ENCODE measurements at places on chromosomes 5 and 9.

GRCh38 chr5:1323803-1324173, 21.1 kb downstream of the CLPTM1L start:
- no peak for DNase-seq

- no peak for DNase-seq
These were observed 39.1 kb upstream of the FLT4 start for GRCh38 chr5:180688330-180689070.

DNA sequence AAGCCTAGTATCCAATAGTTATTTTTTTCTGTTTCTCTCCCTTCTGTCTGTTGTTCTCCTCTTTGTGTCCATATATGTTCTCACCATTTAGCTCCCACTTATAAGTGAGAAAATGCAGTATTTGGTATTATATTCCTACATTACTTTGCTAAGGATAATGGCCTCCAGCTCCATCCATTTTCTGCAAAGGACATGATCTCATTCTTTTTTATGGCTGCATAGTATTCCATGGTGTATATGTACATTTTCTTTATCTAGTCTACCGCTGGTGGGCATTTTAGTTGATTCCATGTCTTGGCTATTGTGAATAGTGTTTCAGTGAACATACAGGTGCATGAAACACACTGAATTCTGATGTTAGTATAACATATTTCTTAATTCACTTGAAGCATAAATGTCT, 348.9 kb upstream of the TRPC7 start:
- DNase-seq: no peak

DNA sequence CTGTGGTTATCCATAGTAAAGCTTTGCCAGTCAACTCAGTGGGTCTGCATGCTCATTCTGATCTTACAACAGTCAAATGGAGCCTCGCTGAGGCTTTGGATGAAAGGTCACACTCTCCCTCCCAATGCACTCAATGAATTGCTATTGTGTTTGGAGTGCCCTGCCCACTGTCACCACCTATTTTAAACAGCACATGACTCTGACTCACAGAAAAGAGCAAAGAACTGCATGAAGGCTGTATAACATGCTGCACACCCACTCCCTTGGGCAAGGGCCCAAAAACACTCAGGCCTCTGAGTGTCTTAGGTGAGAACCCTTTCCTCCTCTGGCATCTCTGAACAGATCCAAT, 118.7 kb upstream of the CCDC112 start:
- DNase-seq: peak; percentile 23

GRCh38 chr5:116856271-116856670, 281.6 kb upstream of the SEMA6A start:
- DNase-seq: no peak

DNA sequence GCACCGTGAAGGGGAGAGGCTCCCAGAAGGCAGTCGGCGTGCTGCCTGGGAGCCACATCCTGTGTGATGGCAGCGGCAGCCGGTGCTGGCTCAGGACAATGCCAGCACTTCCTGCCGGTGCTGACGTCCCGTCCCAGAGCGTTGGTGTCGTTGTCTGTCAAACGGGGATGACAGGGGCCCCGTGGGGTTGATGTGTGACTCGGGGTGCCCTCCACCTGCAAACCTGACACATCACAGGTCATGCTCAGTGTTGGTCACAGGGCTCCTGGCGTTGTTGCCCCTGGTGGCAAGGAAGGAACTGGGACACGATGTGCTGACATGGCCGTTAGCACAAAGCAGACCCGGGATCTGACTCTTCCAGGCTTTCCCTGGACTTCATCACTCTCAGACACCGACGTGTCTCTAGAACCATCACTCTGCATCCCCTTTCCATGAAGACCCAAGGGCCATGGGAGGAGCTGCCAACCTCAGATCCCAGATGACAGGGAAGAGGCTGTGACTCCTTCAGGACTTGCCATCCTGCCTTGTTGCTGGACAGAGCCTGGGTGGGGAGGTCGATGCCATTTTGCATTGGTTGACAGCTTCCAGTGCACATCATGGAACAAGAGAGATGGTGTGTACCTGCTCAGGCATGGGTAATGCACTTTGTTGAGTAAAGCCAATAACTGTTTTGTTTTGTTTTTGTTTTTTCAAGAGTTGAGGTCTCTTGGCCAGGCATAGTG, 21.5 kb downstream of the PLPP7 start:
- DNase-seq: no peak

- DNase-seq: no peak
These were observed 42.9 kb downstream of the CDH6 start for GRCh38 chr5:31236339-31236738.

DNA sequence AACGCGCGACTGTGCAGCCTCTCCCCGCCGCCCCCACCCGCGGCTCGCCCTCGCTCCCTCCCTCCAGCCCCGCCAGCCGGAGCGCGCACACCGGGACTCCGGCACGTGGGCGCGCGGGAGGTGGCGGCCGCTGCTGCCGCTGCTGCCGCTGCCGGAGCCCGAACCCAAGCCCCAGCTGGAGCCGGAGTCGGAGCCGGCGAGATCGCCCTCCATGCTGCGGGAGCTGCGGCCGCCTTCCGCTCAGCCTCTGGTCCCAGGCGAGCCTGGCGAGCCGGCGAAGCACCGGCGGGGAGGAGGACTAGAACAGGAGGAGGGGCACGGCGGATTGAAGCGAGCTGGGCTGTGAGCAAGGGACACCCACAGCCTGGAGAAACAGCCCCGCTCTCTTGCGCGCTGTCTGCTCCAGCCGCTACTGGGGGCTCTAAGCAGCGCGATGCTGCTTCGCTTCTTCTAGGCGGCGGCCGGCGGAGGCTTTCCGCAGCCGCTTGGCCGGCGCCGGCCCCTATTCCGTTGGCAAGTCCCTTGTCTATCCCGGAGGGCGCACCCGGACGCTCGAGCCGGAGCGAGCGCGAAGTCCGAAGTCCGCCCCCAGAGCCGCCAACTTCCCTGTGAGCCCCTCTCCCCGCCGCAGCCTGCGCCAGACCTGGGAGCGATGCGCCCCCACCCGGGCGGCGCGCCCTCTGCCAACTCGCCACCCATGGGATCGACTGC, 598.7 kb upstream of the SGCD start:
- DNase-seq: peak; percentile 36

DNA sequence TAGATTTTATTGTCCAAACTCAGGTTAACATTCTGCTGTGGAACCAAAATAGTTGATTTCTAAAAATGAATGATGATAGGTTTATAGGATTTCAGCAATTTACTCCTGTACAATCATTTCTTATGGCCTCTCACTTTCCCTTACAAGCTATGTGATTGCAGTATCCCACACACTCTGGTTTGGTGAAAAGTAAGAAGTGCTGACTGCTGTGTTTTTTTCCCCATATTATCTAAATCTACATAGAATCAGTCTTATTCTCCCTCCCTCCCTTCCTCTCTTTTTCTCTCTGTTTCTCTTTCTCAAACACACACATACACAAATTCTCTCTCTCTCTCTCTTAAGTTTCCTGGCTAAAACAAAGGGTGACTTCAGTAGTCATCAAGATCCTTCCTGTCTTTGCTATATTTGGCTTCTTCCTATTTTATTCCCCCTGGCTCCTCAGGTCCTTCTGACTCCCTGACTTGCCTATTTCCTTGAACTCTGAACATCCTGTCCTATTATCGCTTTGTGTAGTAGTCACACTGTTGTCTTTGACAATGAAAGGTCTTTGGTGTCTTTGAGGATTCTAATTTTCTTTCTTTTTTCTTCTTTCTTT, 55.9 kb upstream of the HAPLN1 start:
- no peak for DNase-seq

- DNase-seq: peak; percentile 64
These were observed 235.3 kb downstream of the SYK start for GRCh38 chr9:91036826-91037510.

DNA sequence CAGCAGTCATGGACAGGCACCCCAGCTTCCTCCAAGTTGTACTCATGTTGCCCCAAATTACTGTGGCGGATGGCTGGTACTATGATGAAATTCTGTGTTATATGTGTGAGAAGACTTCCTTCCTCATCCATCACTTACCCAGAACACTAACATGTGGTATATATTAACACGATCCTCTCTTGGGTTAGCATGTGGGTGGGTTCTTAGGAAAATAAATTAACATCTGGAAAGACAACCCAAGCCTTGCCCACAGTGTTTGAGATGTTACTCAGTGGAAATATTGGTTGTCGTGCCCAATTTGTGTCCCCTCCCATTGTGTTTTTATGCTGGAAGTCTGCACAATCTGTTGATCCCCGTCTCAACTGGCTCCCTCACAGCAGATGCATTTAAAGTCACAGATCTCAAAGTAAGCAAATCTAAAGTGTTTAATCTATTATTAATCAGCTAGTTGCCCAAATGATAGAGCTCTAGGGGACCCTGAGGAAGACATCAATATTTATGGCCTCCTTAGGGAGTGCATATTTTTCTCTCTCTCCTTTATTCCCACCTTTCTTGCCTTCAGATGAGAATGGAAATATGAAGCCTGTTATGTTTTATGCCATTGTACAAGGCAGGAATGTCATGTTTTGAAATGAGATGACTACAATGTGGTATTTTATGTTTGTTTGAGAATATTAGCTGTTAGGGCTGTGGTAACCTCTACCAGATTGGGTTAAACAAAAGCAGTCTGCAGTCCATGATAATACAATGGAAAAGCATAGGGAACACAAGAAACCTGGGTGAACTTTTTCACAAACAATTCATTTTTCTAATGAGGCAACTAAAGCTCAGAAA, 93.9 kb downstream of the GRIA1 start:
- no peak for DNase-seq

GRCh38 chr5:158117467-158118160, 258.7 kb upstream of the CLINT1 start:
- DNase-seq: no peak

- no peak for DNase-seq
These were observed 32.8 kb downstream of the ZNF474 start for GRCh38 chr5:122162100-122162638.

- DNase-seq: no peak
These were observed 141.1 kb upstream of the TARS1 start for GRCh38 chr5:33299621-33300208.

- DNase-seq: no peak
These were observed 164.6 kb upstream of the MEF2C start for GRCh38 chr5:89047571-89047970.

GRCh38 chr9:134329576-134329855, 3.3 kb downstream of the RXRA start:
- no peak for DNase-seq

GRCh38 chr5:15266841-15267240, 233.1 kb upstream of the FBXL7 start:
- no peak for DNase-seq

- no peak for DNase-seq
These were observed 161.4 kb downstream of the PIK3R1 start for GRCh38 chr5:68376935-68377334.

DNA sequence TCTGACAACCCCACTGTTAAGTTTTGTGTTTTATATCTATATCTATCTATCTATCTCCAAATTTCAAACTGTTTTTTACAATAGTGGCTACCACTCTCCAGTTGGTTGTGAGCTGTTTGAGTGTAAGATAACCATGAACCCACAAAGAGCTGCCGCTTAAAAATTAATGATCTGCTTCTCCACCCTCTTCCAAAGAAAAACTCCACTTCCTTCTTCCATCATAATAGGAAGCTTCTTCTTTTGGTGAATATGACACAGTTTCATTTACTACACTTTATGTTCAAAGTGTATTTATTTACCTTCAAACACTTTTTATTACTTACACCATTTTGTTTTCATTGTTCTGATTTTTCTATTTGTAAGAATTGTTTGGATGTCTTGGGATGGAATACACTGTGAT, 37.9 kb downstream of the SPZ1 start:
- no peak for DNase-seq

DNA sequence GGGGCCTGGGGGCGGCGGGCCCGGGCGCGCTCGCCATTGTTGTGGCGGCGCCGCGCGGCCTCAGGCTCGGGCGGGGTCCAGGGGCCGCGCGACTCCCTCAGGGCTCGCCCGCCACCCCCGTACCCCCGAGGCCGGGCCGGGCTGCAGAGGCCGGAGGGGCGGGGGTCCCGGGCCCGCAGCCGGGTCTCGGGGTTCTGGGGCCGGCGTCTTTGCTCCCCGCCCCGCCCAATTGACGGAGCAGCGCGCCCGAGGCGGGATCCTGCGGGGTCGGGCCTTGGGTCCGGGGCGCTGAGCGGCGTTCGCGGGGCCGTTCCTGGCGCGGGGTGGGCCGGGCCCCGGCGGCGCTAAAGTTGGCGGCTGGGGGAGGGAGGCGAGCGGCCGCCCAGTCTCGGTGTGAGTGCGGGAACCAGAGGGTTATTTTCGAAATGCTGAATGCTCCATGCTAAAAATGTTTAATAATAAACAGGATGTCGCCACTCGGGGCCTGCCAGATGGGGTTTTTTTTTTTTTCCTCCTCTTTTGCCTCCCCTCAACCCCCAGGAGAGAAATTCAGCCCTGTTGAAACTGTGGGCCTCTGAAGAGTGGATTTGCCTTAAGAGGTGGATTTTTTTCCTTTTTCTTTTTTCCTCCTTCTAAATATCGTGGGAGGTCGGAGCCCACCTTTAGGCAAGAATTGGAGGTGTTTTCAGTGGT, 724 bp downstream of the PRRC2B start:
- no peak for DNase-seq

GRCh38 chr5:135705941-135706466, 127.2 kb upstream of the CXCL14 start:
- no peak for DNase-seq

- no peak for DNase-seq
These were observed 8.3 kb downstream of the MVB12B start for GRCh38 chr9:126334721-126335621.

- DNase-seq: no peak
These were observed 171.8 kb downstream of the CCDC171 start for GRCh38 chr9:15724612-15725011.

GRCh38 chr5:8341406-8341805, 472.5 kb downstream of the MTRR start:
- DNase-seq: no peak

DNA sequence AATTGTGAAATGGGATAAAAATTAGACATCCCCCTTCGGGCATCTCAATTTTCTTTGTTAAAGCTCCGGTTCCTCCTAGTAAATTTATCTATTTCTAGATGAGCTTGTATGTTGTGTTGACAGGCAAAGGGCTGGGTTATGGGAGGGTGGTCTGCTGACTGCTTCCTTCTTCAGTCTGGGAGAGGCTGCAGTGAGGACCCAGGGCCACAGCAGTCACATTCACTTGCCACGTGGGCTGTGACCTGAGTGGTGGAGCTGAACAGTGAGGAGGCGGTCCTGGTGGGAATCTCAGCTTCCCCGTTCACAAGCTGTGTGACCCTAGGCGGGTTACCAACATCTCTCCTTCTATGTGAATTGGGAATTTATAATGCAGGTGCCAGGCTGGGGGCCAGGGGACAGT, 57.5 kb upstream of the RXRA start:
- DNase-seq: no peak

- no peak for DNase-seq
These were observed 56.7 kb upstream of the CARTPT start for GRCh38 chr5:71662381-71662780.

GRCh38 chr9:72911247-72911775, 41.5 kb downstream of the ALDH1A1 start:
- no peak for DNase-seq
